ENCODE measurements at places on chromosomes 7 and 10.

DNA sequence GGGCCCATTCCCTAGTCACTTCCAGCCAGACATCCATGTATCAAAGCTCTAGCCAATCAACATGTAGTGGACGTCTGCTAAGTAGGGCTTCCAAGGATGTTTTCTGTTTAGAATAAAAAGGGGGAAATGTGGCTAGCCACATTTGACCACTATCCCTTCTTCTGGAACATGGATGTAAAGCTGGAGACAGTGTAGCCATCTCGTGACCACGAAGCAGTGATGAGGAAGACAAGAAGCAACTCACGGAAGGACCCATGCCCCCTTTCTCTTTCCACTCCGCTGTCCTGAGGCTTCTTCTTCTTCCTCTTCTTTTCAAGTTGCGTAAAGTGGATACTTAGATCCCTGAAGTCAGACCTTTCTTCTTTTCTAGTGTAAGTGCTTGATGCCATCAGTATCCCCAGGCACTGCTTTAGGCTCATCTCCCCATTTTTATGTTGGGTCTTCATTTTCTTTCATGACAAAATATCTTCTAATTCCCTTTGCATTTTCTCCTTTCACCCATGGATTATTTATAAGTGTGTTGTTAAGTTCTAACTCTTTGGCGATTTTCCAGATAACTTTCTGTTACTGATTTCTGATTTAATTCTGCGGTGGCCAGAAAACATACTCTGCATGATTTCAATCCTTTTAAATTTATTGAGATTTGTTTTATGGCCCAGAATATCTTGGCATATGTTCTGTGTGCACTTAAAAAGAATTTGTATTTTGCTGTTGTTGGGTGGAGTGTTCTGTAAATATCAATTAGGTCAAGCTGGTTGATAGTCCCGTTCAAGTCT is 594.5 kb downstream of the SDK1 start:
- no peak for DNase-seq

DNA sequence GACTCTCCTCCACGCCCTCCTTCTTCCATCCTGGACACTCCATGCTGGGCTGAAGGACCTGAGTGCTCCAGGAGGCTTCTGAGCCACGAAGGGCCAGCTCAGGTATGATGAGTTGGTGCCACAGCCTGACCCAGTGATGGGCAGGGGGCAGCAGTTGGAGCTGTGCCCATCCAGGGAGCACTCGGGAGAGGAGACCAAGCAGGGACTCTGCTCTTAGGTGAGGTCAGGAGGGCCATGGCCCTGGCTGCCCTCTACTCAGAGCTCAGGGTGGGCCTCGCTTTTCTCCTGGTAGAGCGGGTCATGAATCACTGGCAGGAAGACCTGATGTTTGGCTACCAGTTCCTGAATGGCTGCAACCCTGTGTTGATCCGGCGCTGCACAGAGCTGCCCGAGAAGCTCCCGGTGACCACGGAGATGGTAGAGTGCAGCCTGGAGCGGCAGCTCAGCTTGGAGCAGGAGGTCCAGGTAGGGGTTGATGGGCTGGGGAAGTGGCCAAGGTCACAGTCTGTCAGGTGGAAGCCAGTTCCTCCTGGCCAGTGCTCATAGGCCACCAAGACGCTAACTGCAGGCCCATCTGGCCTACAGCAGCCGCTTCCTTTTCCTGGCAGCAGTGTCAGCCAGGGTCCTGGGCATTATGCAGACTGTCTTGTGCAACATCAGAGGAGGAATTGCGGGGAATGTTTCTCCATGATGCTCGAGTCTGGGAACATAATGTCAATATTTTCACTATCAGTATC is 50.8 kb downstream of the ALOX5 start:
- no peak for DNase-seq

GRCh38 chr7:11830582-11831155 is 1.3 kb downstream of the THSD7A start:
- DNase-seq, result no peak

DNA sequence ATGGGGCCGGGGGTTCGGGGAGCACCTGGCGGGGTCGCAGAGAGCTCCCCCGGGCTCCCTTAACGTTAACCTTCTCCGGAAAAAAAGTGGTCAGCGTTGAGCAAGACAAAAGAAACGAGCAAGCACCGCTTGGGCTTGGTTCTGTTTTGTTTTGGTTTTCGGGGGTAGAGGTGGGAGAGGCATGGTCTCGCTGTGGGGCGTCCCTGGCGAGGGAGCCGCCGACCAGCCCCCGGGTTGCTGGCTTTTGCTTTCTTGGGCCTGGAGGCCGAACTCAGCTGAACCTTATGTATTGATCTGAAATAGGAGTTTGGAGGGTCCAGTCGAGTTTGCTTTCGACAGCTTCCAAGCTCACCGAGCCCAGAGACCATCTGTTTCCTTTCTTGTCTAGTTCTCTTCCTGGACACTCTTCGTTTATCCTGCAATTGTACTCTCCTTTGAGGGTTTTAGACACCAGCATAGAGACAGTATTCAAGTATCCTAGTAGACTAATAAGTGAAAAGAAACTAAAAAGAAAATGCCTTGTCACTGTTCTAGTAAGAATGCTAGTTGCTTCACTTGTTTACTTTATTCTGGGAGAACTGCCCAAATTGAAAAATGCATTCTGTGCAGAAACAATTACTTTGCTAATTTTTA is 980 bp downstream of the FHIP2A start:
- peak; percentile 31 for DNase-seq

GRCh38 chr10:73577788-73578187 is 13.4 kb downstream of the USP54 start:
- no peak for DNase-seq

- no peak for DNase-seq
Measured at GRCh38 chr7:35658606-35659201, 36.2 kb downstream of the HERPUD2 start.

DNA sequence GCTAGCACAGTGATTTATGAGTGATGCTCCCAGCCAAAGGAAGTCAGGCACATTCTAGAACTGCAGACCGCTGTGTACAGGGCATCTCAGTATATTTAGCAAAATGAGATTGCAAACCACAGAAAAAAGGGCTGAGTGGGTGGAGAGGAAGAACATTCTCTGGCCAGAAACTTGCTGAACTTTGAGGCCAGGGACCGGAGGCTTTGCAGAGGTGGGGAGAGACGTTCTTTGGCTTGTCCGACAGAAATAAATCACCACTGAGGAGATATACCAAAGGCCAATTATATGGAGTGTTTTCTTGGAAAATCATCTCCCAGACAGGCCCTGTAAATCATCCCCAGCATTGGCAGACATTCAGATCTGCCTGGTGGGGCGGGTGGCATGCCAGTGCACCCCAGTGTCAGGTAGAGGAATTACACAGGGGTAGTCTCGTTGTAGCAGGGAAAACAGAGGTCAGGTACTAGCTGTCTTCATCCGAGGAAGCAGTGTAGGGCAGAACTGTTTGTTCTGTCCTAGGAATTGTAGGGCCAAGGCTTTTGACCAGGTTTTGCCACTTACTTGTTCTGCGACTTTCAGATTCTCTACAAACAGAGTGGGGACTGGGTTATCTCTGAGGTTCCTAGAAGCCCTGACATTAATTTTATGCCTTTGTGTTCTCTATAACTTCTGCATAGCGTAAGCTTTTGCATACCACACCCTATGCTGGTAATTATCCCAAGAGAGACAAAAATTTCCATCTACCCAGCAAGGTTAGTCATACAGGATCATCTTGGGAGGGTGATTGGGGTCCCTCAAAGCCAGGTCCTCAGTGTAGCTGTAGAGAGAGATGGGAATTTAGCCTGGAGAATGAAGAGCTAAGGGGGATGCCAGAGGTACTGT is 655.6 kb downstream of the LRMDA start:
- no peak for DNase-seq

- DNase-seq, result no peak
Measured at GRCh38 chr7:132380059-132380458, 196.2 kb downstream of the PLXNA4 start.

- no peak for DNase-seq
Measured at GRCh38 chr10:71909399-71910083, 54.7 kb upstream of the CHST3 start.

DNA sequence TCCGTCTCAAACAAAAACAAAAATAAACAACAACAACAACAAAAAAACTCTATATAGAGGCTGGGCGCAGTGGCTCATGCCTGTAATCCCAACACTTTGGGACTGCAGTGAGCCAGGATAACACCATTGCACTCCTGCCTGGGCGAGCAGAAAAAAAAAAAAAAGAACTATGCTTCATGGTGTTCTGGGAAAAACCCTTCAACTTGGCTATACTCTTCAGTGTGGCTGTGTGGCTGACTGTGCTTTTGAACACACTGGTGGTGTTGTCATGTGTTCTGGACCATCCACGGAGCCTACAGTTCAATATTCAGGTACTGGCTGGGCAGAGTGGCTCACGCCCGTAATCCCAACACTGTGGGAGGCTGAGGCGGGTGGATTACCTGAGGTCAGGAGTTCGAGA is 26.5 kb downstream of the SNX8 start:
- no peak for DNase-seq

DNA sequence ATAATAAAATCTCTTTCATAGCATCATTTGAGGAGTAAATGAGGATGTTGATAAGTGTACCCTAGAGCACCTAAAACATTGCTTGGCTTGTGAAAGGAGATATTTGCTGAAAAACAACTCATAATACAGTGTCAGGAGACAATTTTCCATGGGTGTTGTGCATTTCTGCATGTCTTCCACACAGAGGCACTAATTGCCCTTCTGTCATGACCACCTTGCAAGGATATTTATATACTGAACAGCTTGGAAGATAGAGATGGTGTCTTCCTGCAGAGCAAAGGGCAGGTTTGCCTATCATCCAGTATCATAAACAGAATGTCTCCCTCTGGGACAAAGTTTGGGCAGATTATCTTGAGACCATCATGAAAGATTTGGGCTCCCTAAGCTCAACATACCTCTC is 495.2 kb upstream of the LRRN3 start:
- no peak for DNase-seq

DNA sequence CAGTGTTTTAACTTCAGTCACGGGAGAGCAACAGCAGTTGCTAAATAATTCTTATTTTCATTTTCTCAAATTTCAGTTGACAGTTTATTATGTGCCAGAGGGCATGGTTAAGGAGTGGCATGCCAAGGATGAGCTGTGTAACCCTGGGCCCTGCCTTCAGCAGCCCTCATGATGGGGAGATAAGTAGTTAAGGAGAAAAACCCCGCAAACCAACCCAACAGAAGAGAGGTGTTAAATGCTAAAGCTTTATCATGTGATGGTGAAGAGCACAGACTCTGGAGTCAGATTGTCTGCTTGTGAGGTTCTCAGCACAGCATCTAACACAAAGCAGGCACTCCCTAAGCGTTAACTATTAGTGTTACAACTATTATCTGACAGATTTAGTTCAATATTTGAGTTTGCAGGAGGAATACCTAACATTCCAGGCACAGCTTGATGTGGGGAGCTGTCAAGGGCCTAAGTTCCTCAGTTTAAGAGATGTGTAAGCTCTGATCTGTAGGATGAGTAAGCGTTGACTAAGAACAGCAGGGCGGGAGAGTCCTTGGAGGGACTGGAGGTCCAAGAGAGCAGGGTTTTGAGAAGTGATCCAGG is 29.6 kb downstream of the STAM start:
- peak; percentile 31 for DNase-seq

- no peak for DNase-seq
Measured at GRCh38 chr7:135664046-135664589, 1.8 kb downstream of the STMP1 start.

- no peak for DNase-seq
Measured at GRCh38 chr10:20890491-20891337, 6.4 kb downstream of the NEBL start.

- DNase-seq, result no peak
Measured at GRCh38 chr7:79774150-79774549, 320.7 kb upstream of the MAGI2 start.

- DNase-seq, result no peak
Measured at GRCh38 chr10:13709931-13710650, 123.3 kb downstream of the PRPF18 start.

- no peak for DNase-seq
Measured at GRCh38 chr7:106583100-106583499, 77.9 kb downstream of the CCDC71L start.

DNA sequence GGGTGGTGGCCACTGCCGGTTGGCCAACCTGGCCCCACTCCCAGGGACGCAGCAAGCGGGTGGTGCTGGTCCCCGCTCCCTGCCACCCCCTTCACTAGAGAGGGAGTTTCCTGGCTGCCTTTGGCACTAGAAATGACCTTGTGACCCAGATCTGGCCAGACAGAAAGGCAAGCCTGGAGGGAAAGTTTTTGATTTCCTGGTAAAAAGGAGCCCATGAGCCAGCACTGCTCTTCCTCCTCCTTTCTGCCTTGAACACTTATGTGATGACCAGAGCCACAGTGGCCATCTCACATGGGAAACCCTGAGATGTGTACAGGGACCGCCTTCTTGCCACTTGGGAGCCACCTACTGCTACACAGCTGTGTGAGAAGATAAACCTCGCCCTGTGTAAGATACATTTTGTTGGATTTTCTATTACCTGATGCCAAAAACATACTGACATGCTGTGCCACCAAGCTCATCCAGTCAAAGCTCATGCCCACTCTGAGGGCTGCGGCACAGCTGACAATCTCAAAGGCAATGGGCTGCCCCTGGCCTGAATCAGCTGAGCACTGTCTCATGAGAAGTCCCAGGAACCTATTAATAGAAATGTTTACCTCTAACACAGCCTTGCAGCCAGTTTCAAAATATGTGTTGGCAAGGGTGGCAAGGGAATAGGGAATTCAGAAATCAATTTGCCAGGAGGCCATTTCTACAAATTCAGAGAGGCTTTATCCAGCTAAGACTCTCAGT is 94.0 kb downstream of the CYTH3 start:
- DNase-seq, result no peak

GRCh38 chr10:133388973-133389818 is 4.8 kb upstream of the MTG1 start:
- DNase-seq, result peak; percentile 68

DNA sequence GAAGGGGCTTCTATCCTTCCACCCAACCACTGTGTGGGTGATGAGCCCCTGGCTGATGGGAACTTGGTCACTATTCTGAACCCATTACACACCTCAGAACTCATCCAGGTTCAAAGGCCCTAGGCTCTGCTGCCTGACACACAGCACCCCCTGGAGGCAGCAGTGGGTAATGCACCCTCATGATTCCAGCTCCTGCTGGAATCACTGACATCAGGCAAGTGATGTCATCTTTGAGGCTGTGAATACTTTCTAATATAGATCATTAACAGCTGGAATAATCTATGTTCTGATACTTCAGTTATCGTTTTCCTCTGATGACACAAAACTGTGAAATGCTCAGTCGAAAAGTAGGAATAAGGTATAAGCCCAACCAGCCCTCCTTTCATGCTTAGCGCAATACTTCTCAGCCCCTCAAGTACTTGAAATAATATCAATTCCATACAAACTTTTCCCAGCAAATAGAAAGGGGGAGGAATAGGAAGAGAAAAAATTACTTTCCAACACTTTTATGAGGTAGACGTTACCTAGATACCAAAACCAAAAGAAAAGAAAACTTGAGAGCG is 7.5 kb upstream of the RBP3 start:
- peak; percentile 66 for DNase-seq
